ENCODE measurements at places on chromosomes 13 and 19. TPM values are rescaled to one million over a fixed set of nuclear protein-coding genes. Genes with fewer than 3 reads are reported as not detected.

PRR19 gene
- 1.0 TPM for total RNA-seq

GPR12 gene
- not detected for total RNA-seq

PRR22 gene
- total RNA-seq: 7.4 TPM

ZNF563 gene
- 1.4 TPM for total RNA-seq

RINL gene
- 70.7 TPM for total RNA-seq

PGLYRP2 gene
- total RNA-seq: 0.07 TPM

FFAR1 gene
- total RNA-seq: 0.18 TPM

SLC6A16 gene
- 0.44 TPM for total RNA-seq

CABP5 gene
- not detected for total RNA-seq

RFX1 gene
- 16.0 TPM for total RNA-seq

RFPL4A gene
- not detected for total RNA-seq

SLITRK5 gene
- total RNA-seq: not detected

KISS1R gene
- total RNA-seq: 8.9 TPM

PRSS57 gene
- total RNA-seq: not detected

MCF2L gene
- total RNA-seq: not detected

NCAN gene
- 0.20 TPM for total RNA-seq

PRR12 gene
- 32.3 TPM for total RNA-seq

FFAR3 gene
- total RNA-seq: 0.36 TPM

TRIP10 gene
- 62.0 TPM for total RNA-seq

KIR3DL1 gene
- total RNA-seq: not detected

S1PR2 gene
- 16.0 TPM for total RNA-seq

USHBP1 gene
- total RNA-seq: 0.26 TPM

INSR gene
- total RNA-seq: 1.5 TPM

PNMA8B gene
- total RNA-seq: not detected

ZNF154 gene
- 4.7 TPM for total RNA-seq

ABHD13 gene
- total RNA-seq: 8.5 TPM

KIR2DL1 gene
- not detected for total RNA-seq

EPSTI1 gene
- 19.3 TPM for total RNA-seq

APOE gene
- 0.42 TPM for total RNA-seq

FGF21 gene
- total RNA-seq: not detected

CGB8 gene
- total RNA-seq: not detected

XPO4 gene
- 34.1 TPM for total RNA-seq

GIPC3 gene
- total RNA-seq: 0.31 TPM

KRTDAP gene
- total RNA-seq: not detected

MCEMP1 gene
- not detected for total RNA-seq

FFAR2 gene
- total RNA-seq: not detected

ACER1 gene
- 0.24 TPM for total RNA-seq

HIPK4 gene
- not detected for total RNA-seq

Data from activated T-helper 1 cell treated with anti-CD3 and anti-CD28 coated beads, Interleukin-12 subunit alpha, Interleukin-12 subunit beta, Interleukin-2, Interleukin-4 antibody, amounts not matched to agents 30 ng/mL and 10 ng/mL and 1 ng/mL, durations not matched to agents 14 hours and 24 hours and 36 hours (primary cell).